ENCODE measurements at places on chromosomes 2 and 18.

DNA sequence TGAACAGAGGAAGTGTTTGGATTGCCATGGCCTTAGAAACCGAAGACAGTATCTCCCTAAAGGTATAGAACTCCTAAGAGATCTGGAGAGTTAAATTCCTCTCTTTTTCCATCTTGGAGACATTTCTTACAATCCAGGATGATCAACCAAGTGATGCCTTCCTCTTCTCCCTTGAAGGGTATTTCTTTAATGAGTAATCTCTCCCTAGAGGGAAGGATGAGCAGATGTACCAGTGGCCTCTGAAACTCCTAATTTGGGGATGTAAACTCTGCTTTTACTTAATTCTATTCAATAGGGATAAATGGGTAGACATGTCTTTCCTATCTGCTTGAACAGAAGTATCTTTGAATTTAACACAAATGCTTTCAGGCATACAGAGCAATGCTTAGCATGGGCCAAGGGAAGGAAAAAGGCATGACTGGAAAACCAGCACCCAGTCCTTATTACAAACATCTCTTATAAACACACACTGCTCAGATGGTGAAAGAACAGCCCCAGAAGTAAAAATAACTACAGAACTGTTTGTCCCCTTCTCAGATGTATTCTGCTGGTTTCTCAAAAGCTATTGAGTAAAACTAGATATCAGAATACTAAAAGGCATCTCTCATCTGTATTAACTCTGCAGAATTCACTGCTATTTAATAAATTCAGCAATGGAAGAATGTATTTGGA lies 4.7 kb upstream of the THNSL2 start:
- DNase-seq: no peak

DNA sequence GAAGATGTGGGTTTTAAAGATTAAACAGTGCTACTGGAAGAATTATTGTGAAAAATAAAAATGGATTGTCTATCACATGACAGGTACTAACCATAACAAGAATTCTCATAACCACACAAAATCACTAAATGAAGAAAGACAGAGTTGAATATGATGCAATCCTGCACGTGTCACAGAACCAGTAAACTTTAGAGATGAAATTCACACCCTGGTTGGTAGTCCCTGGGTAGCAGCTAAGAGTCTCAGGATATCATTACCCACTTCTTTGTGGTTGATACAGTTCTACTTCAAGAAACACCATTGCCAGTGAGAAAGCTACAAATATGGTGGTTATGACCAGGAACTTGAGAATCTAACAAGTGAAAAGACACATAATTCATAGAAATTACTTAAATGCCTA lies 450.2 kb downstream of the ERBB4 start:
- DNase-seq: no peak

DNA sequence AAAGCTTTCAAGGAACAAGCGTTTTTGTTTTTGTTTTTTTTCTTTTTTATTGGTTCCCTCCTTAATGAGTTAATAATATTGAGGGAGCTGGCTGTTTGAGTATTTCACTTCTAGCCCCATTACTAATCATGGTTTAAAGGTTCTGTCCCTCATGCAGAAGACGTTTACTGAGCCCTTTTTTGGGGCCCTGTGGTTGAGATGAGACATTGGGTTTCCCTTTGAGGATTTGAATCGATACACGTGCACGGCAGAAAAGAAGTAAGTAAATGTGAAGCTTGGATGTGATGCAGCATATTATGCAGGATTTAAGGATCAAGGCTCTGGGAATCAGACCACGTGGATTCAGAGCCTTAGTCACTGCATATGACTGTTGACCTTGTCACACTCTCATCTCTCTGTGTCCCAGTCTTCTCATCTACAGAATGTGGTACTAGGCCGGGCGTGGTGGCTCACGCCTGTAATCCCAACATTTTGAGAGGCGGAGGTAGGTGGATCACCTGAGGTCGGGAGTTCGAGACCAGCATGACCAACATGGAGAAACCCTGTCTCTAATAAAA lies 1.0 kb upstream of the CHST10 start:
- no peak for DNase-seq

DNA sequence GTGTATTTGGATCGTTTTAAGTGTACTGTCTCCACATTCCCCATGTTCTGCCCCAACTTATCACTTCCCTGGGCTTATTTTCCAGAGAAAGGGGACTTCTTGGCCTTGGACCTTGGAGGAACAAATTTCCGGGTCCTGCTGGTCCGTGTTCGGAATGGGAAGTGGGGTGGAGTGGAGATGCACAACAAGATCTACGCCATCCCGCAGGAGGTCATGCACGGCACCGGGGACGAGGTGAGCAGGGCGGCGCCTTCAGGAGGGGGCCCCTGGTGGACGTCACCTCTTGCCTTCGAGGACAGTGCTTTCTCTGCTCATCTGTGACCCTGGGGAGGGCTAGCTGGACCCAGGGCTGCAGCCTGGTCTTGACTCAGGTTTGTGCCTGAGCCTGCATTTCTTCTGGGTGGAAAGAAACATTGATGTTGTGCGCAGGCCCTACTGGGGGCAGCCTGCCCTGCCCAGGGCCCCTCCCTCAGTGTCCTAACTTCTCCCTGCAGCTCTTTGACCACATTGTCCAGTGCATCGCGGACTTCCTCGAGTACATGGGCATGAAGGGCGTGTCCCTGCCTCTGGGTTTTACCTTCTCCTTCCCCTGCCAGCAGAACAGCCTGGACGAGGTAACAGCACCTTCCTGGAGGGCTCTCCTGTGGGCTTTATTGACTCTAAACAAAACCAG lies 47.8 kb downstream of the HK2 start:
- no peak for DNase-seq

- no peak for DNase-seq
Observed at GRCh38 chr2:156057647-156058046, 274.9 kb downstream of the NR4A2 start.

DNA sequence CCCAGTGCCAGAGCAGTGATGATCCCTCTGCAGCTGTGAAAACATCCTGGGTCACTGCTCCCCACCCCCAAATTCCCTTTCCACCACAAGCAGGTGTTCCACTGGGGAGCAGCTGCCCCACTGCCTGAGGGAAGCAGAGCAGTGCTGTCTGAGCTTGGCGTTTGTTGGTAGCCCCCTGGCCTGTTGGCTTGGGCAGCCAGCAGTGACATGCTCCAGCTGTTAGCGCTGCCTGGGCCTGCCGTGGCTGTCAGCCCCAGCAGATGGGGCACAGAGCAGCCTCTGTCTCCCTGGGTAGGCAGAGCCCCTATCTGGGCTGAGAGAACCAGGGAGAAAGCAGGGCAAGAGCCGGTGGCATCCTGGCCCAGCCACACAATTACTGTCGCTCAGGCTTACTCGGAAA lies 247.7 kb downstream of the GLI2 start:
- no peak for DNase-seq

DNA sequence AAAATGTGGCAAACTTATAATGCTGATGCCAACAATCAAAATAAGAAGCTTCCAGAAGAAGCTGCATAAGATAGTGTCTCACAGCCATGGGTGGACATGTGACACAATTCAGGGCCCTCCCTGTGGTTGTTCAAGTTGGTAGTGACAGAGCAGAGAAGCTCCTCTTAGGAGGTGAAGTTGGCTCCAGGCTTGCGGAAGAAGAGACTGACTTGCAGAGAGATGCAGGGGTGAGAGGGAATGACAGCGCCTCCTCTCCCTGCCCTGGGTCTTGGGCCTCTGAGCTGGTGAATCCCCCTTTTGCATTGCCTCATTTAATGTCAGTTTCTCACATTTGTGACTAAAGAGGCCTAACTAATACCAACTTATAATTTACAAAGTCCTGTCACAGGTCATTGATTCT lies 23.0 kb upstream of the RHOB start:
- DNase-seq: no peak

DNA sequence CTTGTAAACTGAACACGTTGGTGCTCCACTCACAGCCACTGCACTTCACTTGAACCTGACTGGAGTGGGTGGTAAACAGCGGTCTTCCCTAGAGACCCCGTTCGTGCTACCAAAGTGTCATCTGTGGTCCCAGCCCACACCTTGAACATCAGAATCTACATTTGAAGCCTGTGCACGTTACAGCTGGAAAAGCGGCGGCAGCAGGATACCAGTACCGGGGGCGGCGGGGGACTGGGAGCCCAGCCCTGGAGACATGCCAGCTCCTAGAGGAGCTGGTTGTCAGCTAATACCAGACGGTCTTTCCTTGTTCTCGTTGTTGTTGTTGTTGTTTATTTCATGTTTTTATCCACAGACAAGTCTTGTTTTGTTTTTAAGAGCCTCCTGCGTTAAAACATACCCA lies 156.7 kb downstream of the WDSUB1 start:
- no peak for DNase-seq

DNA sequence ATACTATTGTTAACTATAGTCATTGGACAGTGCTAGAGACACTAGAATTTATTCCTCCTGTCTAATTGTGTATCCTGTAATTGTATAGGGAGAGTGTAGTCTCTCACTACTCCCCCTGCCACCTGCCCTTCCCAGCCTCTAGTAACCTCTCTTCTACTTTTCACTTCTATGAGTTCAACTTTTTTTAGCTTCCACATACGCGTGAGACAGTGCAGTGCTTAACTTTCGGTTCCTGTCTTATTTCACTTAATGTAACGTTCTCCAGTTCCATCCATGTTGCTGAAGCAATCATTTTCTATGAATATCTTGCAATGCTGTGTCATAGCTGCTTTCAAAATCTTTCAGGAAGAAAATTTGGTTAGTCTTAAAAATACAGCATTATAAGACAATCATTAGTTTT lies 22.8 kb upstream of the RUFY4 start:
- DNase-seq: no peak

- DNase-seq: no peak
Observed at GRCh38 chr2:1561259-1561658, 148.0 kb downstream of the TPO start.

DNA sequence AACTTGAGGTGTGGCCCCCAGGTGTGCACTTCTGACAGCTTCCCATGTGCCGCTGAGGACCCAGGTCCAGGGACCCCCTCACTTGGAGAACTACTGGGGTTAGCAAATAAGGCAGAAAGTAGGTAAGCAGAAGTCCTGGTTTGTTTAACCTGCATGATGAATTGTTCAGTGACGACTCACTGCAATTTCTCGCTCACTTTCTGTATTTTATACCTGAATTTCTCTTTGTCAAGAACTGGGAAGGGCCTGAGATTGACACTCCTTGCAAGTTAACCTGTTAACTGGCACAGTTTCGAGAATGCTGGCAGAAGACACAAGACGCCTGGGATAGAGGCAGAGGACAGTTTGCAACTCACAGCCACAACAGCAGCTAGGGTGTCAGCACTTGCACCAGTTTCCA lies 164.5 kb upstream of the NCK2 start:
- no peak for DNase-seq

- no peak for DNase-seq
Observed at GRCh38 chr2:68441994-68442322, 25.1 kb downstream of the FBXO48 start.

GRCh38 chr2:227367427-227367795 lies 11.7 kb downstream of the TM4SF20 start:
- no peak for DNase-seq

DNA sequence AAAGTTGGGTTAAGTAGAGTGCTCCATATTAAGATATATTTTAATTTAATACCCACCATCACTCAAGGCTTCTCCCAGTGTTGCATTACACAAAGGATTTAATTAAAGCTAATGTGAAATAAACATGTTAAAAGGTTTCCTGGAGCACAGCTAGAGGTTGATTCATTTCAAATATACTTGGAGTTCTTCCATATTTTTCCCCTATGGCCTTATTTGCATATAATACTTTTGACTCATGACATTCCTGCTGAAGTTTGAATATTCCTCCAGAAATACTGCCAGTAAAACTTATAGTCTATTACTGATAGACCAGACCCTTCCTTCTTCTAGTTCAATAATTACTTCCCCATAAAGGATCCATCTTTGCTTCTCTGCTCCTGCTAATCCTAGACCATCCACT lies 227.5 kb downstream of the GULP1 start:
- DNase-seq: no peak

DNA sequence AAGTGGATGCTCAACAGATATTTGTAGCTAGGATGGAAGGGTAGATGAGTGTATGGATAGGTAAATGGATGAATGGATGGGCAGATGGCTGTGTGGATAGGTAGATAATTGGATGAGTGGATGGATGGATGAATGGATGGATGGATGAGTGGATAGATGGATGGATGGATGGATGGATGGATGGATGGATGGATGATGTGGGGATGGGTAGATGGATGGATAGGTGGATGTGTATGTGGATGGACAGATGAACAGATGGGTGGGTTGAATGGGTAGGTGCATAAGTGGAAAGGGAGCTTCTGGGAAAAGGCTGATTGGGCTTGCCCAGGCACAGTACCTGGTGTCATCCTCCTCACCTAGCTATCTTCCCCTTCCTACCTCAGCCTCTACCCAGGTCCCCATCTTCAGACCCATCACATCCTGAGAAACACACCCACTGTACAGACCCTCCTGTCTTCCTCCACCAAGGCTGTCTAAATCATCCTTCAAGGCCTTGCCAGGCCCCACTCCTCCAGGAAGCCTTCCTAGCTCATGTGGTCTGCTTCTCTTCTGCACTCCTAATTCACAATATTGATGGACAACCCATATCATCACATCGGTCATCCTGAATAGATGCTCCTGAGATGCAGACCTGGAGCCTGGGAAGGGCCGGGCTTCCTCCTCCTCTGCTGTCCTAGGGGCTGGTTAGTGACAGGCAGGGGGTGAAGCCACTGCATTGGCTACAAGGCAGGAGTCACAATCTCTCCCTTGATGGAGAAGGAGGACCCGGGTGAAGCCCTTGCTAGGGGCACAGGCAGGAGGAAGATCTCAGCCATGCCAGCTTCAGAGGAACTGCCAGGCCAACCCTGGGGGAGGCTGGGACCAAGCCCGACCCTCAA lies 49.4 kb downstream of the SMAD7 start:
- DNase-seq: no peak

DNA sequence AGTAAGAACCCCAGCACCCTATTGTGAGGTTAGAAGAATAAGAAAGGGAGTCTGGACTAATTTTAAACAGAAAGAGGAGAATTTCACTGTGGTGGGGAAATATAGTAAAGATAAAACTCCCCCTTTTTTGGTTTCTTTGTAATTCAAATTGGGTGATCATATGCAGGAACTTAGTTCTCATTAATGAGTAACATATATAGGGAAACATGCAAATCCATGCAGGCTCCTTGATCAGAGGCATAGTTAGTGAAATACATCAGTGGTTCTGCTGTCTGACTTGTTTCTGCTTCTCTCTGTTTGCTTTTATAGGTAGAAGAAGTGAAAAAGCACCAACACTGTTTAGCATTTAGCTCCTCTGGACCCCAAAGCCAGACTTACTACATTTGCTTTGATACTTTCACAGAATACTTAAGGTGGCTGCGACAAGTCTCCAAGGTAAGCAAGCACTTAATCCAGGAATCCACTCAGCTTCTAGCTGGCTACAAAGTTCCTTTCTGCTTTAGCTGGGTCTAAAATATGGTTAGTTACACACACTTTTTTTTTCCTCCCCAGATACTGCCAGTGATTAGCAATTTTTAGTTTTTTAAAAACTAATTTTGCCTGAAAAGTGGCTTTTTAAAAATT lies 123.2 kb downstream of the PHLPP1 start:
- no peak for DNase-seq

Data from GM12891 (cell line).